K562 (cell line): ENCODE measurements at places on chromosomes 5 and 9.

GRCh38 chr5:119275601-119276173 lies 80.1 kb upstream of the TNFAIP8 start:
- no peak for DNase-seq

- DNase-seq, result no peak
Observed at GRCh38 chr9:96619124-96619465, 548 bp downstream of the CDC14B start.

DNA sequence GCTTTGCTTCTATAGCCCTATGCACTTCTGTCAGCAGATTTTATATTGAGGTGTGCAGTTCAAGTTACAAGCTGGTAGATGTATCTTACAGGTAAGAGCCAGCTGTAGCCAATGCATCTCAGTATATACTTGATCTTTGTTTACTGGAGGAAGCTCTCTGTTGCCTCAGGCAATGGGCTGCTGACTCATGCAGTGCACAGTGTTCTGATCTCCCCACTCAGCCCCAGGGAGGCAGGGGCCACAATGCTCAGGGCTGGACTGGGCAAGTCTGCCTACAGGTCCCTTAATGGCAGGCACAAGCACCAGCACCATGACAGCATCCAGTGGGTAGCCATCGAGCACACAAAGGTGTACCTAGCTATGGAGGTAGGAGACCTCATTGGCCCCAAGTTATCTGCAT lies 178.8 kb upstream of the CDH10 start:
- no peak for DNase-seq

- DNase-seq, result no peak
Observed at GRCh38 chr5:160231783-160232342, 2.6 kb downstream of the FABP6 start.

- no peak for DNase-seq
Observed at GRCh38 chr5:9365512-9365911, 180.4 kb downstream of the SEMA5A start.

DNA sequence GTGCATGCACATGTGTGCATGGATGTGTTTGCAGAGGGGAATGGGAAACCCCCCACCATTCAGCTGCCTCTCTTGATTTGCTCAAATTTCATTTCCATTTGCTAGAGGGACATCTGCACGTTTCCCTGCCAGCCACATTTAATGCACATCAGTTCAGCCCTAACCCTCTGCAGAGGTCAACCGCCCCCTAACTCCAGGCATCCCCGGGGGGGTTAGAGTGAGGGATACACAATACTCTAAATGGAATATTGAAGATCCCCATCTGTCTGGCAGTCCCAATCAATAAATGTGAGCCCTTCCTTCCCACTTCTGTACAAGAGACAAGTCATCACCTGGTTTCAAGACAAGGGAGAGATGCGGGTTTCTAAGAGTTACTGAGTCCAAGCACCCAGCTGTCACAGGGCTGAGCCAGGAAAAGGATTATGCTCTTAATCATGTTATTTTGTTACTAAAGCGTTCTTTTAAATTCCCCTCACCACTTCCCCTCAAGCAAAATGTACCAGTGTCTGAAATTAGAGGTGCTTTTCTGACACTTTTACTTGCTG lies 134.1 kb downstream of the SEMA6A start:
- DNase-seq, result no peak

- DNase-seq, result no peak
Observed at GRCh38 chr9:79289856-79290255, 281.9 kb upstream of the TLE4 start.

GRCh38 chr5:71957292-71957898 lies 149.9 kb upstream of the MAP1B start:
- DNase-seq, result no peak

DNA sequence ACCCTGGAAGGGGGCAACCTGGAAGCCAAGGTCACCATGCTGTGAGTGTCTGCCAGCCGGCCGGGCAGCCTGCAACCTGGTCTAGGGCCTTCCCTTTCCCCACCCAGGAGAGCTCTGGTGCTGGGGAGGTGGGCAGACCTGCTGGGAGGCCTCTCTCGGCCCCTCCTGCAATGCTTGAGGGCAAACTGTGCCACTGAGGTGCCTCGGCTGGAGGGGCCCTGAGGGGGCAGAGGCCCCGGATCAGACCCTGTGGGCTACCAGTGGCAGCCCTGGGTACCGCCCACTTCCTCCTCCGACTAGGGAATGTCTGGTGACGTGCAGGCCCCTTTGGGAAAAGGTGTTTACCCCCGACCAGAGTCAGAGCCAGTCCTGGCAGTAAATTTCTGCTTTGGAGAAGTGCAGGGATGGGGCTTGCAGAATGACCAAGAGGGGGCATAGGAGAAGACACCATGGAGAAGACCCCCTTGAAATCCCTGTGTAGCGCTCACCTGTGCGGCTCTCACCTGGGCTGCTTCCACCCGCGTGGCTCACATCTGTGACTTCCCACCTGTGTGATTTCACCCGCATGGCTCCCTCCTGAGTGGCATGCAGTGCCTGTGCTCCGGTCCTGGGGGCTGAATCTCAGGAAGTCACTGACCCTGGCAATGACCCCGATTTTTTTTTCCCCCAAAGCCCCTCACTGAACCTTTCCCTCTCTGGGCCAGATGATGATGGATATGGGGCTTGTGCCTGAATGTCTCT lies 1.1 kb downstream of the LCN1 start:
- no peak for DNase-seq

GRCh38 chr9:136740971-136741882 lies 1.5 kb downstream of the LCN10 start:
- DNase-seq, result no peak

GRCh38 chr5:77133061-77133758 lies 46.1 kb upstream of the ZBED3 start:
- no peak for DNase-seq

GRCh38 chr9:138017200-138017599 lies 139.6 kb downstream of the CACNA1B start:
- DNase-seq, result no peak

DNA sequence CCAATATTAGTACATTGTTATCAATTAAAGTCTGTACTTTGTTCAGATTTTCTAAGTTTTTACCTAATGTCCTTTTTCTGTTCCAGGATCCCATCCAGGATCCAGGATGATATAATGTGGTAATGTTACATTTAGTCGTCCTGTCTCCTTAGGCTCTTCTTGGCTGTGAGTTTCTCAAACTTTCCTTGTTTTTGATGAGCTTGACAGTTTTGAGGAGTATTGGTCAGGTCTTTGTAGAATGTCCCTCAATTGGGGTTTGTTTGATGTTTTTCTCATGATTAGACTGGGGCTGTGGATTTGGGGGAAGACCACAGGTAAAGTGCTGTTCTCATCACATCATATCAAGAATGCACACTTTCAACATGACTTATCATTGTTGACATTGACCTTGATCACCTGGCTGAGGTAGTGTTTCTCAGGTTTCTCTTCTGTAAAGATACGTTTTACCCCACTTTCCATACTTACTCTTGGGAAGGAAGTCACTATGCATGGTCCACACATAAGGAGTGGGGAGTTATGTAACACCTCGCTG lies 9.6 kb downstream of the NDFIP1 start:
- no peak for DNase-seq

DNA sequence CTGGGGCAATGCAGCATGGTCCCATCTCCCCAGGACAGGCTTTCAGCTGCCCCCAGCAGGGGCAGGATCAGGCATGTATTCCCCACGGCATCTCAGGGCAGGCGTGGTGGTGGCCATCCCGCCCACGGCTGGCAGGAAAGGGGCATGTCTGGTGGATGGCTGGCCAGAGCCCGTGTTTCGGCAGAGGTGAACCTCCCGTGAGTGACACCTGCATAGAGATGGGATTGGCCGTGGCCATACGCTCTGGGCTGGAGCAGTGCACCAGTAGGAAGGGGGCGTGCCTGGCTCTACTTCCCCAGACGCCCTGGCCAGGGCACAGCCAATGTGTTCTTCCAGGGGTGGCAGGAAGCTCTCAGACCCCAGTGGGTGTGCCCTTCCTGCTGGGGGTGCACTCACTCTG lies 139.1 kb downstream of the ZNF354C start:
- DNase-seq, result no peak

DNA sequence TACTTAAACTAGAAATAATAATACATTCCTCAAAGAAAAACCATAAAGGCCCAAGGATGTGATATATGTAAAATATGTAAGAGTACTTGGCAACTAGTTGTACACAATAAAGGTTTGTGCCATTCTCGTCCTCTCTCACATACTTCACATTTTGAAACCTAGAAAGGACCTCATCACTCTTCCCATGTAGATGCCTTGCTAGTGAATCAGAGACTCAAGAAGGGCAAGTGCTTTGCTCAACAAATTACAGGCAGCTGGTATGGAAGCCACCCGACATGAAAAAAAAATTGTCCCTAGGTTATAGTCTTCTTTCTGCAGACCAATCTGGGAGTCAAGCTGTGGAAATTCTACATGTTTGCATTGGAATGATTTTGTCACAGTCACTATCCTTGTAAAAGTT lies 31.7 kb downstream of the ADRB2 start:
- DNase-seq, result no peak

- DNase-seq, result no peak
Observed at GRCh38 chr9:110850401-110851135, 182.0 kb downstream of the MUSK start.

DNA sequence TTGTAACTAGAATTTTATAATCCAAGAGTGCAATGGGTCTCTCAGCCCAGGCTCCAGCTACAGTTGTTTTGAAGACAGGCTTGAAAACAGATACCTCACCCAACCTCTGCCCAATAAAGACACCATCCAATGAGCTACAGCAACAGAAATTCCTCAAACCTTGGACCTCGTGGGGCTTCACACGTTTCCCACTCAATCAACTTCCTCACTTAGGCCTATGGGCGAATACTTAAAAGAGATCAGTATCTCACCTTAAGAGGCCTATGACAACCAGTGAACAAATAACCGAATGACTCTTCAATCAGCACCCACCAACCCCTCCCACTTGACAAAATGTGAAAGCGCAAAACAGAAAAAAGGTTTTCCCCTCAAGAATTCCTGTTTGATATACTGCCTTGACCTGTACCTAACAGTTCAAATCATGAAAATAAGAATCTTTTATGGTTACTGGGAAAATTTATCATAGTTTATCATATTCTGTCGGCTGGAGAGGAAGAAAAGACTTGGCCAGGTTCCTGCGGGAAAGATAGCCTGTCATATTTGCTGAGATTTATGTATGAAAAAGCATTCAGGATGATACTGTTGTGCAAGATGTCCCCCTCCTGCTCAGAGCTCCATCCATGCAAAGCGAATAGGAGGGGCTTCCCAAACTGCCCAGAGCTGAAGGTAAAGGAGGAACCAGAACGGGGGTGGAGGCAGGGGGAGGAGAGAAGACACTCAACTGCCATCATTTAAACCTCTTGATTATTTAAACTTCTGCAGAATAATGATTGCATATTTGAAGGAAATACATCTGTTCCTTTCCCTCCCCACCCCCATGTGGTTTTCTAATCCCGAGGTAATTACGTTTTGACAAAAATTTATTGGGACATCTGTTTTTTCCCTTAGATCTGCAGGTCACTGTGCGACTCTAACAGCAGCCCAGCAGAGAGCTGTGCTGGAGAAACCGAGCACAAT lies 256.3 kb downstream of the NFIB start:
- no peak for DNase-seq

DNA sequence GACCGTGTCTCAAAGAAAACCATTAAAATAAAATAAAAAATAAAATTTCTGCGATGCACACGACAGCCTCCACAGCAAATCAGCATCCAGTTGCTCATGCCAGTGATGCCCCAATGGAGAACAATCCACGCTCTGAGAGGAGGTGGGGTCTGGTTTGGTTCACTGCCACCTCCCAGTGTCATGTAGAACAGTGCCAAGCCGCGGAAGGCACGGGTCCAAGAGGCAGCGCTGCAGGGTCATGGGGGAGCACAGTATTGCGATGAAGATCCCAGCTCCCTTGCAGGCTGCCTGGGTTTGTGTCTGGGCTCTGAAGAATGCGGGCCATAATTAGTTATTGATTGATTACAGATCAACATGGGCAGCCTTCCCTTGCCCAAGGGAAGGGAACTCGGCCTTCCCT lies 6.1 kb upstream of the CACFD1 start:
- no peak for DNase-seq

DNA sequence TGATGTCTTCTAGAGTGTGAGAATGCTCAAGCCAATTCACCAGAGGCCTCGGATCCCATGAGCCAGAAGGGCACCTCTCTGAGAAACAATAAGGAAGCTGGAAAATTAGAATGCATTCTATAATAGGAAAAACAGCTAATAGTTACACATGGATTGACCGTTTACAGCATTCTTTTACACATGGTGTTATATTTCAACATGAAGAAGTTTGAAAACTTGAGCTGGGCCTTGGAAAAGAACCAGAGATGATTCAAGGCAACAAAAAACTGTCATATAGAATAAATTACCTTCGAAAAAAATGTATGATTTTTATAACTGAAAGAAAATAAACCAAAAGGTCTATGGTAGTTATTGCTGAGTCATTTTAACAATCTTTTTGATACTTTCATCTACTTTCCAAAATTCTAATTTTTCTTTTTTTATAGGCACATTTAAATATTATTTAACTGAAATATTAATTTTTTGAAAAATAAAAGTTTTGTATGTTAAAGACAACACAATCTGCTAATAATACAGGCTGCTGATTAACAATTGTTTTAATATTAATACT lies 6.2 kb downstream of the SH3TC2 start:
- DNase-seq, result no peak

- no peak for DNase-seq
Observed at GRCh38 chr5:169861934-169862333, 118.4 kb downstream of the INSYN2B start.

DNA sequence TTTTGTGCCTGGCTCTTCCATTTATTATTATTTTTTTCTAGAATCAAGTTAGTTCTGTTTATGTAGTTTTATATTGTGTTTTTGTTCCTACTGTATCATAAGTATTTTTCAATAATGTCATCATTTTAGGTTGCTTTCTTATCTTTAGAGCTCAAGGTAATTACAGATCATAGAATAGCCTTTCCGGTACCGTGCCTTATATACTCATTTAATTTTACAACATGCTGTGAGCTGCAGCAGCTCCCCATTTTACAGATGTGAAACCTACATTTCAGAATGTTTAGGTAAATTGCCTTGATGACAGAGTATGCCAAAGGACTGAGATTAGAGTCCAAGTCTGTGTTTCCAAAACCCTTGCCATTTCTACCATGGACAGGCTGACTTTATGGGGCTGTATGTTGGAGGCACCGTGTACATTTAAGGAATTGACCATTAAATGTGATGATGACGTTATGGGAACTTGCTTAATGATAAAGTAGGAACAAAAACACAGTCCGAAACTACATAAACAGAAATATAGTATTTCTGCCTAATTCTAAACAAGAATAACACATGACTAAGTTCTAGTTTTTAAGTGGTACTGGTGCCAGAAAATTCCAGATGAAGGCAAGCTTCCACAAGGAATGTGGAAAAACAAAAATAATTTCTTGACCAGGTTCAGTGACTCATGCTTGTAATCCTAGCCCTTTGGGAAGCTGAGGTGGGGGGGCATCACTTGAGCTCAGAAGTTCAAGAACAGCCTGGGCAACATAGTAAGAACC lies 97.7 kb downstream of the IQGAP2 start:
- no peak for DNase-seq
